ENCODE measurements at places on chromosomes 4 and X. TPM values are rescaled to one million over a fixed set of nuclear protein-coding genes. Genes with fewer than 3 reads are reported as not detected.

CRMP1 gene
- 0.80 TPM for polyA plus RNA-seq

CD38 gene
- 9.1 TPM for polyA plus RNA-seq

ODAPH gene
- 0.57 TPM for polyA plus RNA-seq

ZFP92 gene
- polyA plus RNA-seq, result 0.70 TPM

DNA sequence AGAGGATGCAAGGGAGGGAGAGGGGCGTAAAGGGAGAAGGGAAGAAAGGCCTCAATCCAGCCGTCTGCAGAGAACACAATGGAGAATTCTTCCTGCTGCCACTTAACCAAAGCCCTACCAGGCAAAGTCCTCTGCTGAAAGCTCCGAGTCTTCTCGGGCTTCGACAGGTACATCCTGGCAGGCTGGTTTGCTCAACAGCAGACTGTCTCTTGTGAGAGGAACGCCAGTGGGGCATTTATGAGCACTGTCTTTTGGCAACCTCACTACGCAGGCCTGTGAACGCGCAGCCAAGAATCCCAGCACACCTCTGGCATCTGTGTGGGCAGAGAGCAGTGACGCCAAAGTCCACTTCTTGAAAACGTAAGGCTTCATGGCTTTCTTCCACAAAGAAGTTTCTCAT, 207.5 kb upstream of the FAM9B start:
- DNase-seq, result no peak

GRCh38 chr4:34193451-34194154, 2050.7 kb downstream of the ARAP2 start:
- no peak for DNase-seq

DNA sequence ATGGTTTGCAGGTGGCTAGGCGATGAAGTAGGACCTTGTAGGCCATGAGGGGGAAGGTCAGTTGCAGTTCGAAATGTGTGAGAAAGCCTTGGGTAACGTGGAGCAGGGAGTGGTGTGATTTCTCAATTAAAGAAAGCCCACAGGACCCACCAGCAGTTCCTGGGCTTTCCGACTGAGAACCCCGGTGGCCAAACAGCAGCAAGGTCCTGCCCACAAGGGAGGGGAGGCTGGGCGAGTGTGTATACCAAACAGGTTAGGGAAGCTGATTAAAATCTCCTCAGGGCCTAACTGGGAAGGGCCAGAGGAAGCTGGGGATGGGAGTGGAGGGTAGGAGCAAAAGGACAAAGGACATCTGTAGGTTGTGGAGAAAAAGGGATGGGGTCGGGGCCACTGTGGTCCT, 2.4 kb downstream of the ATP6AP1 start:
- DNase-seq, result no peak

- no peak for DNase-seq
Measured at GRCh38 chr4:182179105-182179504, 64.1 kb upstream of the TENM3 start.

DNA sequence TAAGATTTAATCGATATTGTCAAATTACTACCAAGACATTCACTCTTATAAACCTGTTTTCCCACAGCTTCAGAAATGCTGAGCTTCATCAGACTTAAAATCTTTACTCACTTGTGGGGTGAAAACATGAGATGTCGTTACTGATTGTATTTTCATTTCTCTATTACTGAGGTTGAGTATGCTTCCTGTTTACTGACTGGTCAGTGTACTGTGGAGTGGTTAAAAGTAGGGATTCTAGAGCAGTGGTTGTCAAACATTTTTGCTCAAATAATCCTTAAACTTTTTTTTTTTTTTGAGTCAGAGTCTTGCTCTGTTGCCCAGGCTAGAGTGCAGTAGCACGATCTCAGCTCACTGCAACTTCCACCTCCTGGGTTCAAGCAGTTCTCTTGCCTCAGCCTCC, 50.3 kb downstream of the NSUN7 start:
- no peak for DNase-seq

GRCh38 chr4:10762561-10762960, 78.0 kb upstream of the CLNK start:
- no peak for DNase-seq

GRCh38 chr4:95505151-95505550, 43.6 kb downstream of the UNC5C start:
- no peak for DNase-seq

DNA sequence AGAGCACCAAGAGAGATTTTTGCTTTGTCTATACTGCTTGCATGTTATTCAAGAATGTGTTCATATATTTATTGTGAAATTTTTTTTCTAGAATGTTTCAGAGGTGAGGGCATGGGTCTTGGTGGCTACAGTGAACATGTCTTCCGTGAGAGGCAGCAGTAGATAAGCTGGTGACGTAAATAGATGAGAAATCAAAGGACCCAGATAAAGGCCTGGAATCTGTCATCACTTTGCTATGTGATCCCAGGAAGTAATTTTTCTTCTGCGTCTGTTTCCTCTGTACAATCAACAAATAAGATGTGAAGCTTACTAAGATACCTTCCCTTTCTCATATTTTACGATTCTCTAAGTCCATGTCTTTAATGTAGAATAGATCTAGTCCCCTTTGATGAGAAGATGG, 129.1 kb downstream of the COL4A6 start:
- DNase-seq, result peak; percentile 55

GRCh38 chr4:77785669-77786068, 33.5 kb downstream of the CNOT6L start:
- no peak for DNase-seq

DNA sequence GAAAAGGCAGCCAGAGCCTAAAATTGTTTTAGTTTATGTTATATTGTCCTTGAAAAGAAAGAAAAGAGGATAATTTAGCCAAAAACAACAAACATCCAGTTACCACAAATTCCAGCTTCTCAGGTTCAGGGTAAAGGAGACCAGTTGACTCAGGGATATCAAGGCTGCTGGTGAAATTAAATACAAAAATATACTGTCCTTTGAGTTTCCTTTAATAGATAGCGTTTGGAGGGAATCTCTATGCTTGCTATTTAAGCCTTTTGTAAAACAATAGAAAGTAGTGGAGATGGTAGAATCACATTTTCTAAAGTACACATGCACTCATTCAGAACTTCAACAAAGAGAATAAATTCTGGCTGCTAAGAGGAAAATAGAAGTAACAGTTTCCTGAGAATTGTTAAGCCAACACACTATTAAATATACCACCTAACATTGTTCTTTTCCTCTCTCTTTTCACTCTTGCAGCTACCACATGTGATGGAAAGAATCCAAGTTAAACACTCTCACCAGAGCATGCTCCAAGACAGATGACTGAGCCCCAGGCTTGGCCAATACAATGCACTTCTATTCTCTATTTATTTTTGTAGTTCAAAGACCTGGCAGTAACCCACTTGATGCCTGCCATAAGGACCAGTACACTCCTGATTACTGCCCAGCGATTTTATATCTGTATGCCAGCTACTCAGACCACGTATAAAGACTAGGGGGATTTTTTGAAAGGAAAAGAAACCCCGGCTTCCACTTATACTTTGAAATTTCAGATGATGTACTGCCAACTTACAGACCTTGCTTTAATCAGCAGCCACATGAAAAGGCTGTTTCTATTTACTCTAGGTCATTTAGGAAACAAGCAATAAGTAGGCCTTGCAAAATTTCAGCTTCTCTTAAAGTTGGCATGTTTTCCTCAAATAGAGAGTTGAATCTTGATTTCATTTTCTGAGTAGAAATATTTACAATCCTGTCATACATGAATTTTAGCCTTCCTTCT, 756.9 kb downstream of the FAT4 start:
- DNase-seq, result no peak

DNA sequence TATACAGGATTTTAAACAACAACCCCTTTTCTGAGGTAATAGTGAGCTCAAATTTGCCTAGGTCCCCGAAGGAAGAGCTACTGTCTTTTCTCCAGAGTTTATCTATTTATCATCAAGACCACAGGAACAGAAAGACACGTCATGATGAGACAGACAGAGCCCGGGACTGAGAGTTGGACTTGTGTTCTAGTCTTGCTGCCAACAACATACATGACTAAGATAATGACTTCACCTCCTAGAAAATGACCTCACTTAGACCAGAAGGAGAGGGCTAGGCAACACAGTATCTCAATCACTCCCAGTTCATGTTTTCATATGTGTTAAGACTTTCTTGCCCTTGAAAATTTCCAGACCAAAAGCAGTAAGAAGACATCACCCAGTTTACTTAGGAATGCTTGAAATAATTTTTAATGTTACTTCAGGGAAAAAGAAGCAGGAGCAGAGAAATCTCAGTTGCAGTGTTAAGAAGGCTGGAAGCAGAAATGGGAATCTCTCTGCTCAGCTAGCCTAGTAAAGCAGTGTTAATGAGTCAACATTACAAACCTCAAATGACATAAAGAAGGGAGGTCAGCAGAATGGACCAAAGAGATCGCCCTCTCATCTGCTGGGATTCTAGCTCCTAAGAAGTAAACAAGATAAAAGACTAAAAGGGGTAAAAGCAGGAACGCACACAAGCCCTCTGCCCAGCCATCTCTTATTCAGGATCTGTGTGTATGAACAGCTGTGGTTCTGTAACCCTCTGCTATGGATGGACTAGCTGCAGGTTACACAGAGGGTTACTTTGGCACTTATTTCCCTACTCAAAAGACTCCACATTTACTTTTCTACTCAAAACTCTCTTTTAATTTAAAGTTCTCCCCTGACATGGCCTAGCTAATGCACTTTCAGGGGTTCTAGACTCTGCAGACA, 24.8 kb downstream of the PDGFC start:
- DNase-seq, result peak; percentile 79

DNA sequence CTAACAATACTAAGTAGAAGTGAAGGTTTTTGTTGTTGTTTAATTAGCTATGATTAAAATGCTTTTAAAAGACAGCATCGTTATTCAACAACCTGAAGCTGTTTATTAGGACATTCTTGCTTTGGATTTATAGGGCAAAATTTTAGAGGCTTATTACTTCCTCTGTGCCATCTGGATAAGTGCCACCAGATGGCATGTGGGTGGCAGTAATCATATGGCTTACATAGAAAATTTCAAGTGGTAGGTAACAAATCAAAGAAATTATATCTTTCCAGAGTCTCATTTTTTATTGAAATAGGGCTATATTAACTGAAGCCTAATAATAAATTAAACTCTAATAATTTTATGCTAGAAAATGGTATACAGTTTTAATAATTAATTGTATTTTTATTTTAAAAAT, 83.3 kb upstream of the HTR2C start:
- DNase-seq, result no peak

- DNase-seq, result no peak
Measured at GRCh38 chr4:5378002-5378401, 326.7 kb downstream of the STK32B start.

DNA sequence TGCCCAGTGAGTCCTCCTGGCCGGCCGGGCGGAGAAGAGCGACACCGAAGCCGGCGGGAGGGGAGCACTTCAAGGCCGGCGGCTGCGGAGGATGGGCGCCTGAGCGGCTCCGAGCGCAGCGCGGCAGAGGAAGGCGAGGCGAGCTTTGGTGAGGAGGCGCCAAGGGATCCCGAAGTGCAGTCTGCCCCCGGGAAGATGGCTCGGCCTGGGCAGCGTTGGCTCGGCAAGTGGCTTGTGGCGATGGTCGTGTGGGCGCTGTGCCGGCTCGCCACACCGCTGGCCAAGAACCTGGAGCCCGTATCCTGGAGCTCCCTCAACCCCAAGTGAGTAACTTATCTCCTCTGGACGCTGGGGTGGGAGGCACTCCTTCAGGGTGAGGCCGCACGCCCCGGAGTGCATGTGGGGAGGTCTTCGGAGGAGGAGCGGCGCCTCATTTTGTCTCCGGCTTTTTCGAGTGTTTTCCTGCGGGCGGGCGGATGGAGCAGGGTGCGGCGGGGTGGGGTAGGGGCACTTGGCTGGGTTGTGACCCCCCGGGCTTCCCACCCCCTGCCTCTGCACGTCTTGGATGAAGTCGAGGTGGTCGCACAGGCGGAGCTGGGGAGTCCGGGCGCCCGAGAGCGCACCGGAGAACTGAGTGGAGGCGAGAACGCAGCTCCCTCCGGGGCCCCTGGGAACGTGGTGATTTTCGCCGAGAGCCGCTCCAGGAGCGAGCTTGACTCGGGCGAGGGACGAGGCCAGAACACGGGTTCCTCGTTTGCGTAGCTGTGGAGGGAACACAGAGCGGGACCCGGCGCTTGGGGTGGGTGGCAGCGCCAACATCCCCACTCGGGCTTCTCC, 979 bp downstream of the EFNB1 start:
- peak; percentile 18 for DNase-seq

GRCh38 chrX:13520936-13521335, 48.5 kb upstream of the EGFL6 start:
- no peak for DNase-seq

DNA sequence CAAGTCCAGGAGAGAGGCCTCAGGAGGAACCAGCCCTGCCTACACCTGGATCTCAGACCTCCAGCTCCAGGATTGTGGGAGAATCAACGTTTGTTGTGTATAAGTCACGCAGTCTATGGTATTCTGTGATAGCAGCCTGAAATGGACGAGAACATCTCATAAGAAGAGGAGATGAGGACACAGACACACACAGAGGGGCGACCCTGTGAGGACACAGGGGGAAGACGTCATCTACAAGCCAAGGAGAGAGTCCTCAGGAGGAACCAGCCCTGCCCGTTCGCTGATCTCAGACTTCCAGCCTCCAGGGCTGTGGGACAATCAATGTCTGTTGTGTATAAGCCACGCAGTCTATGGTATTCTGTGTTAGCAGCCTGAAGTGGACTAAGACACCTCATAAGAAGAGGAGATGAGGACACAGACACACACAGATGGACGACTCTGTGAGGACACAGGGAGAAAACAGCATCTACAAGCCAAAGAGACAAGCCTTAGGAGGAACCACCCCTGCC, 20.3 kb downstream of the P2RY8 start:
- no peak for DNase-seq

DNA sequence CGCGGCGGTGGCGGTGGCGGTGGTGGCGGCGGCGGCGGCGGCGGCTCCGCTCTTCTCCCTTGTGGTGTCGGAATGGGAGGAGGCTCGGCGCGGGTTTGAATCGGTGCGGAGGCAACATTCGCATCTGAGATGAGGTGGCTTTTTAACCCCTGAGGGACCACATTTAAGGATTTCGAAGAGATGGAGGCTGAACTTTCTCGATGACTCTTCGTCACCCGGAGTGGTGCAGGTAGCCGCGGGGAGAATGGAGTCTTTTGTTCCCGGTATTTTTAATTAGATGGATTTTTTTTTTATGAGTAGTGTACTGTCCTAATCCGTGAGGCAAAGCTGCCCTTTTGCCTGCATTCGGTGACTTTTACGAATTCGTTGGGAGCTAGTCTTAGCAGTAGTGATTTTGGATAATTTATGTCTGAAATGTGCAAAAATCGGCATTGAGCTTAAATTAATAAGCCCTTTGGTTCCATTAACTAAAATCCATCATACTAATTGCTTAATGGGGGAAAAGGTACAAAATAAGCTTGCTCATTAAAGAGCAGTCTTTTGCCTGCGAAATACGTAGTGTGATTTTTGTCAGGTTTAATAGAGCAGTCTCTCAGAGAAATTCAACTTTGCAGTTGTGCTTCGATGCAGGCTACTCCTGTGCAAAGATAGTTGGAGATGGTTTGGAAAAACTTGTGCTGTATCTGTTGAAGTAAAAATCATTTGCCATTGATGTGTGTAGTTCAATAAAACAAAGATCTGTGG, 206.2 kb downstream of the TENM3 start:
- peak; percentile 15 for DNase-seq

- DNase-seq, result no peak
Measured at GRCh38 chr4:85496126-85496849, 21.3 kb downstream of the ARHGAP24 start.

Data from A549 (cell line).